Stimulated activated CD4-positive, alpha-beta T cell treated with anti-CD3 and anti-CD28 coated beads, Interleukin-1b, Interleukin-23, amount 100 ng/mL, for 4 hours (primary cell): ENCODE measurements at places on chromosomes 4 and X.

DNA sequence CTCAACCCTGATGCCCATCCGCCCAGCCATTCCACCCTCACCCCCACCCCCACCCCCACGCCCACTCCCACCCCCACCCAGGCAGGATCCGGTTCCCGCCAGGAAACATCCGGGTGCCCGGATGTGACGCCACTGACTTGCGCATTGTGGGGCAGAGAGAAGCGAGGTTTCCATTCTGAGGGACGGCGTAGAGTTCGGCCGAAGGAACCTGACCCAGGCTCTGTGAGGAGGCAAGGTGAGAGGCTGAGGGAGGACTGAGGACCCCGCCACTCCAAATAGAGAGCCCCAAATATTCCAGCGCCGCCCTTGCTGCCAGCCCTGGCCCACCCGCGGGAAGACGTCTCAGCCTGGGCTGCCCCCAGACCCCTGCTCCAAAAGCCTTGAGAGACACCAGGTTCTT is at the start of gene MAGEA1:
Gene MAGEA1 (plus strand): TSS at position 154 of the 400 bp plus-strand sequence. CDS start 3,106 bp downstream, outside the sequence.
- no peak for DNase-seq

GRCh38 chr4:23237771-23238170 is 545.0 kb downstream of the GBA3 start:
- DNase-seq: no peak

GRCh38 chr4:137994853-137995252 is 247.3 kb downstream of the SLC7A11 start:
- DNase-seq: no peak

DNA sequence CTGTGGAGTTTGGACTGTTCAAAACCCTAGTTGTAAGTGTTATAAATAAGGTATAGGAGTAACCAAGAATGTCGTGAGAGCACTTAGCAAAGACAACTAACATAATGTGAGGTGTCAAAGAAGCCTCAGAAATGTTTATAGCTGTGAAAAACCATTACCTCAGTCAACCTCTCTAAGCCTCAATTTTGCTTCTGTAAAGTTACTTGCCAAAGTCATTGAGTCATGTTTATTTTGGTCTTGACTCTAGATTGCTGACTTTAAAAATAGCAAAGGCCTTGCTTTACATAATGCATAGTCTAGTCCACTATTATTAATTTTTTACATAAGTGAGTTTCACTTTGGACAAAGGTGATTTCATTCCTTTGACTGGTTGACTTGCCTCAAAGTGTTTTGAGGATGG is 257.6 kb upstream of the CXXC4 start:
- no peak for DNase-seq

GRCh38 chr4:38920186-38920585 is 52.6 kb downstream of the FAM114A1 start:
- no peak for DNase-seq

GRCh38 chrX:110853610-110854009 is 58.0 kb upstream of the CHRDL1 start:
- no peak for DNase-seq

- DNase-seq: no peak
These were observed 82.2 kb upstream of the VEGFC start for GRCh38 chr4:176874721-176875445.

DNA sequence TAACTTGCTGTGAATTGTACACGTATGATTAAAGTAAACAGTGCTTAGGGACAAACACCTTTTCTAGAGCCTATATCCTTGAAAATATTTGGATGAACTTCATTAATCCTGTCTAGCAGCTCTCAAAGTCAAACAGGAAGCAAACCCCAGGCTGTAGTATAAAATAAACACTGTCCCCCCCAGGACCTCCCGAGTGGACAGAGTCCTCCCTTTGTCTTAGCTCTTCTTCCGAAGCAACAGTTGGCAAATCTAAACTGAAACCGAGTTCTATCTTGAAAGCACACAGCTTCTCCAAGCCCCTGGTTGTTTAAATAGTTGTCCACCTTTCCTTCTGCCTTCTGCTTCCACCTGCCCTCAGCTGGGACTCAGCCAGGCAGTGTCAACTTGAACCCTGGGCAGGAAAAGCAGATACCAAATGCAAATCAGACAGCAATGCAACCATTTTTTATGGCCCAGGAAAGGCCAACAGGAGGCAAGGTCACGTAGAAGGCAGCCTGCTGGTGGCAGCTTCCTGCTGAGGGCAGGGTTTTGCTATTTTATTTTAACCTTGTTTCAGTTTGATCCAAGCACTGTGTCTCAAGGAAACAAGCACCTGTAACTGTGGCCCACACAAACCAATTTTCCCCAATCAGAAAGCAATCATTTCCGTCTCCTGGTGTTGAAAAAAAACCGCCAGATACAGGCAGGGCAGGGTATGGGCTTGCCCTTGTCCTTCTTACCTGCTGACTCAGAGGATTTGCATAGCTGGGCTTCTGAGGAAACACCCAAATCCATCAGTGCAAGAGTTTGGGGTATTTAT is 110.3 kb upstream of the KIT start:
- no peak for DNase-seq

DNA sequence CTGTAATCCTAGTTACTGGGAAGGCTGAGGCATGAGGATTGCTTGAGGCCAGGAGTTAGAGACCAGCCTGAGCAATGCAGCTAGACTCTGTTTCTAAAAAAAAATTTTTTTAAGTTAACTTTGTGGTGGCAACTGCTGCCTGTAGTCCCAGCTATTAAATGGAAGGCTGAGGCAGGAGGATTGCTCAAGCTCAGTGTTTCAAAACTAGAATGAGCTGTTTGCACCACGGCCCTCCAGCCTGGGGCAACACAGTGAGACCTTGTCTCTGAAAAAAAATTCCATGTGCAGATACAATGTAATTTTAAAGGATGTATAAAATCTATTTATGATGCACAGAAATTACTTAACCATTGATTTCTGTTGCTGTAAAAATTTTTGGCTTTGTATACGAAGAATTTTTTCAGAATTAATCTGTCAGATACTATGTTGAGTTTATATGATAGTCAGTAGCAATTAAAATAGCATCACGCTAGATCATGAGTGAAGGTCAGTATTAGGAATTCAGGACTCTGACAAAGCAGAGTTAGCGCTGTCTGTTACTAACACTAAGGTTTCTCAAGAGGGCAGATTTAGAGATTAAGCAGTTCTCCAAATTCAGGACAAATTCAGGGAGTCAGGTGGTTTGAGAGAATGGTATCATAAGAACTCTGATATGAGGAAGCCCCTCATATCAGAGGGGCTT is 8.3 kb upstream of the AGA start:
- DNase-seq: no peak

GRCh38 chr4:155426953-155427352 is 50.2 kb upstream of the MAP9 start:
- no peak for DNase-seq
